Cerebellar nuclear complex (tissue), 1 donor: ENCODE measurements at places on chromosomes 7 and 10.

GRCh38 chr10:130485236-130485957 is 349.2 kb downstream of the GLRX3 start:
- no peak for DNase-seq

DNA sequence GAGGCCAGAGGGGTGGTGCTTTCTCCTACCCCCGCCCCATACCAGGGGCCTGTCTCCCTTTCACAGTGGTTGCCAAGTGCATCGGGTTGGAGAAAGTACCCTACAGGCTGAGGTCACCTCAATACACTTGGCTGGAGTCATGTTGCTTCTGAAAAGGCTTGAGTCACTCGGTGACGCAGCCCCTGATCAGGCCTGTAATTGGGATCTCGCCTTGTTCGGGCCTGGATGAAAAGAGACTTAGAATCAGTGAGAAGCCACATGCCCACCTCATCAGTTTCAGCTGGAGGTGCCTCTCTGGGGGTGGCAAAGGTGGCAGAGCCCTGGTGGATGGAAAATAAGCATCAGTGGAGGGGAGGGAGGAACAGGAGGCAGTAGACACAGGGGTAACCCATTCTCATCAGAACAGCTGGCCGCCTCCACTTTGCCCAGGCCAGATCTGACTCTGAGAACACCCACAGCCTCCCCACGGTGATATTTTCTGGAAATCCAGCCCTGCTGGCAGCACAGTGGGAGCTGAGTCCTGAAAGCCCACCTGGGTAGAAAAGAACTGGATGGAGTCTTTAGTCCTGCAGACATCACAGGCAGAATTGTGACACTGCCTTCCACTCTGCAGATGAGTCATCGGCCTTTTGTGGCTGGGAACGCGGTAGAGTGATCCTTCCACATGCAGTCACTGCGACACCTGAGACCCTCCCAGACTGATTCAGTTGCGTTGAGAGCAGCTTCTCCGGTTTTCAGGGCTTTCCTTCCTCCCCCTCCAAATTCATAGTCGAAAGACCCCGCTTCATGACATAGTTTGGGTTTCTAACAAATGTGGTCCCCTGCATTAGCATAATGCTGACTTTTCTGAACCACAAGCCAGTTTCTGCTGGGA is 108.0 kb downstream of the GRK5 start:
- no peak for DNase-seq

DNA sequence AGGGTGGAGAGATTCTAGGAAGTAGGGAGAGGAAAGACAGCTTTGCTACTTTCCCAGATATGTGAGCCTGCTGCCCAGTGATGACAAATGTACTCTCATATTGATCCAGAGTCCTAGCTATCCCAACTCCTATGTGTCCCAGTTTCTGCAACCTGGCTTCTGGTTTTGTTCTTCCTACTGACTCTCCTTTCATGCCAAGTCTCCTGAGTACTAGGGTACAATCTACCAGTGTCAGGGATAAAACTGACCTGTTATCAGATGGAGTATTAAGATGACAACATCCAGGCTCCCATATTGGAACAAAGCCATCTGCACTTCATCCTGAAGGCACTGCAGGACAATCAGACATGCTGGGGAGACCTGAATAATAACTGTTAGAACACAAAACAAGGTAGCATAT is 233.7 kb upstream of the PHYHIPL start:
- no peak for DNase-seq

GRCh38 chr7:133761443-133761842 is 365.7 kb upstream of the LRGUK start:
- DNase-seq: no peak

DNA sequence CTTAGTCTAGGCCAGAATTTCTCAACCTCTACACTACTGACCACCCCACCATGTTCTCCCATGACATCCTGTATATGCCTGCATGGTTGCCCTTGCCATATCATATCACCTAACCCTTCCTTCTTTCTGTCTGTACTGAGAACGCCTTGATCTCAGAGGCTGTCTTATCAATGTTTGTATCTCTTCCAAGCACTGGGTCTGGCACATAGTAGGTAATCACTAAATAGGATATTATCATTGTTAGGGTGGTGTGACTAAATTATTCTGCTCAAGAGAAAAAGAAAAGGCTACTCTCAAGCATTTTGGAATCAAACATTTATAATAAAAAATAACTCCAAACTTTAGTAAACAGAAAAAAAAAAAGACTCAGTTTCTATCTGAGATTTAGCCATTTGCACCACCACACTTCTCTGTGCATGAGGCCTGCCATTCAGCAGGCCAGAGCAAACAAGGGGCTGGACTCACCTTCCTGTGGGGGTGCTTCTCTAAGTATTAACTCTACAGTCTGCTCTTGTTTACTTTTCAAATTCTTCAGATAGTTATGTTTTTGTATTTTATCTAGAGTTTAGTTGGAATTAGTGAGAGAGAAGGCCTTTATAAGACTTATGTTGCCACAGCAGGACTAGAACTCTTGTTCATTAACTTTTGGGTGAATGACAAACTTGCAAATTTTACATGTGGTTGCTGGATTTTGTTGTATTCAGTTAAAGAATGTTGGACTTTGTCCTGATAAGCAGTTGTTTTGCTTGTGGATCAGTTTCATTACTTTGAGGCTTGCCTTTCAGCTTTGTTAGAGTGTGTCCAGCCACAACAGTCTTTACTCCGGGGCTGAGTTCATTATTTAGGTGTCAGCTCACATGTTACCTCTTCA is 5.4 kb downstream of the AGBL3 start:
- DNase-seq: no peak

DNA sequence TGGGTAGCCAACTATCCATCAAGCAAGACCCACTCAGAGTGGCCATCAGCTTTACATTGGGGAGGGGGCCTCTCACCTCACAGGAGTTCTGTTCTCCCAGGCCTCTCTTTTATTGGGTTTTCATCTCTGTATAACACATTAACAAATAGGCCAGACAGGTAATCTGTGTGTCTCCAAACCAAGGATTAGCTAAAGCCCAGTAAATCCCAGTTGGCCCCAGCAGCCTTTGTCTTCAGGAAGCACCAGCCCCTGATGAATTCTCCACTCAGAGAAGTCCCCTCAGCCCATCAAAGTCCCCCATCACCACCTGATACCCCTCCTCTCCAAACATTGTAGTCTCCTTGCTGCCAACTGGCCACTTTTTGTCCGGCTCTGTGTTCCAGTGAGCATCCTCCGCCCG is 16.9 kb upstream of the SLF2 start:
- no peak for DNase-seq

- DNase-seq: no peak
Measured at GRCh38 chr10:6501931-6502330, 78.1 kb downstream of the PRKCQ start.

DNA sequence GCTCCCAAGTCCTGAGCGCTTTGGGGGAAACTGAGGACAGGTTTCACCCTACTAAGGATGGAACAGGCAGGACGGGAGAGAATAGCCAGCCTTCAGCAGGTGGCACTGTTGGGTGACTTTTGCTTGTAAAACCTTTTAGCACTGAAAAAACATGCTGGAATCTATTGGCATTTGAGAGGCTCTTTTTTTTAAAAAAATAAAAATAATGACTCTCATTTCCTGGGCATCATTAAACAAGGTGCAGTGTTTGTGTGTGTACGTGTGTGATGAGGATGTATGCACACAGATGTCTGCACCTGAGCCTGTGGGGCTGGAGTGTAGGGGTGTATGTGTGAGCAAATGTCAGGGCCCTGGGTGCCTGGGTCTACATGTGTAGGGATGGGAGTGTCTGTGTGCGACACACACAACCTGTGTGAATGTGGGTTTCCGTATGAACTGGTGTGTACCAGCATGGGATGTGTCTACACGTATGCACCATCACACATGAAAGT is 177.9 kb downstream of the RPS24 start:
- no peak for DNase-seq

- DNase-seq: no peak
Measured at GRCh38 chr7:133110312-133110711, 28.4 kb upstream of the CHCHD3 start.

- DNase-seq: no peak
Measured at GRCh38 chr7:13067036-13067435, 379.6 kb downstream of the ARL4A start.

GRCh38 chr10:82128527-82128926 is 253.5 kb downstream of the NRG3 start:
- no peak for DNase-seq

GRCh38 chr7:104928721-104929400 is 85.1 kb upstream of the KMT2E start:
- no peak for DNase-seq

- no peak for DNase-seq
Measured at GRCh38 chr10:32386623-32387260, 39.8 kb upstream of the EPC1 start.
